ENCODE measurements at places on chromosomes 4 and X.

- no peak for DNase-seq
Measured at GRCh38 chrX:145041486-145041885, 205.8 kb upstream of the SPANXN1 start.

DNA sequence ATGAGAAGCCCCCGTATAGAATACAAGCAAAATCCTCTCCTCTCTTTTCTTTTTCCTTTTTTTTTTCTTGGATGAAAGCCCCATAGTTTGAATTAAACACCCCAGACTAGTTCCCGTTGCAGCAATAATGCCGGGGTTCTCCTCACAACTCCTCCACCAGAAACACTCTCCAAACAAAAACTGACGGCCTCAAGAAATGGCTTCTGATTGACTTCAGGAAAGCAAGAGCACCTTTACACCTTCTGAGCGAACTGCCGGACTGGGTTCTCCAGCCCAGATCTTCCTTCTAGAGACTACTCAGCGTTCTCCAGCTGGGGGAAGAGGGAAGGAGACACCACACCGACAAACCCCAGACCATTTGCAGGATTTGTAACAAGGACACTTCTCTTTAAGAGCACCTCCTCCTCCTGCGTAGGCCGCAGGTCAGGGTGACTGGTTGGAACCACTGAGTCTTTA lies 4.0 kb downstream of the HAND2 start:
- no peak for DNase-seq

- peak; percentile 9 for DNase-seq
Measured at GRCh38 chr4:72468904-72469502, 100.0 kb downstream of the ADAMTS3 start.

DNA sequence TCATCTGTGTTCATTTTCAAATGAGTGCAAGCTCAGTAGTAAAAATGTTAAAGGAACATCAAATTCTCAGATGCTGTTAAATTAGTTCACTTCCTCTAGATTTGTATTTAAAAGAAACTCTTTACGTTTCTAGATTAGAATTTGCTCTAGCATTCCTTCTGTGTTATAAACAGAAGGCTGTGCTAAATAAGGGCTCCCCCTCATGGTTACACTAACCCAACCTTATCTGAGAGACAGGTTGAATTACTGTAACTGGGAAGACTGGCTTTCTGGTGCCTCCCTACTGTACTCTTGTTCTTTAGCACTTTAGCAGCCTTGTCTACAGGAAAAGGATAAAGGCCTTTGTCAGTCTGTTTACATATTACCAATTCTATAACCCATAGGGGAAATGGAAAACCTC lies 56.8 kb downstream of the RXFP1 start:
- no peak for DNase-seq

GRCh38 chr4:183287309-183287659 lies 32.8 kb downstream of the CLDN22 start:
- no peak for DNase-seq
